Activated CD4-positive, CD25-positive, alpha-beta regulatory T cell (primary cell): ENCODE measurements at places on chromosomes 6 and 20.

DNA sequence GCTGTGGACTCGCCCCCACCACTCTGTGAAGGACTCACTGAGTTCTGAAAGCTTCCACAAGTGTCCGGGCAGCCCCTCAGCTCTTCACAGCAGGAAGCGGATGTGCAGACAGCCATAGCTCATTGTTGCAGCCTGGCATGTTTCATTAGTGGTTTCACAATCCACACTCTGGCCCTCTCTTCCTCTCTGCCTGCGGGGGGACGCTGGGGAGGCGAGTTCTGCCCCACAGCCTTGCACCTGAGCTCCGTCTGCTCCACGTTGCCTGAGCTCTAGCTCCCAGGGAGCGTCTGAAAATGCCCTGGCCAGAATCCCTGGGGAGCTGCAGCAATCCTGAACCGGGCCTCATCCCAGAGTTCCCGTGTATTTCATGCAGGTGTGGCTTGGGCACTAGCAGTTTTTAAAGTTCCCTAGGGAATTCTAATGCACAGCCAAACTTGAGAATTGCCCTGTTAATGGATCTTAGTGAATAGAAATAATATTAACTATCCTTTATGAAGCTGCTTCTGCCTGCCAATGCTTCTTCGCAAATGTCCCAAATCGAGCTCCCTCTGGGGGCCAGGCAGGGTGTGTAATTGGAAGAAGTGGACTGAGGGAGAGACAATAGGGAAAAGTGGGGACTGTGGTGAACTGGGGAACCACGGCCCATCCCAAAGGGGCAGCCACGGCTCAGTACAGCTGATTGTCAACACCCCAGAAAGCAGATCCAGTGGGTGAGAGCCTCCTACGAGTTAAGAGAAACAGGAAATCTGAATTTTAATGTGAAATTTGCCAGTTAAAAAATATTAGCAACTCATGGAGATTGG, 51.5 kb downstream of the CTCFL start:
- DNase-seq, result no peak

DNA sequence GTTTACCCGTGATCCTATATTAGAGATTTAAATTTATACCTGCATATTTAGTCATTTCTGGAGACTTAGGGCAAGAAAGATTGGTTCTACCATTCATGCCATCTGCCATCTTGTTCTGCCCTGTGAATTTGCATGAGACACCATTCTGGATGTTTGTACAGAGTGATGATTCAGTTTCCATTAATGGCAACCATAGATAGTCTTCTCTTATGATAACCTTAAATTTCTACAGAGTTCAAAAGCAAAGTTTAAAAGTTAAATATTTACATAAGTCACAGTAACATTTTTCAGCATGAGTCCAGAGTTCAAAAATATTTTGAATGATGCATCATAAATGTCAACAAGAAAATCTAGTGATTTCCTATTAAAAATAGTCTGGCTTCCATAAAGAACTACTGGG, 23.2 kb downstream of the PLCB1 start:
- no peak for DNase-seq

DNA sequence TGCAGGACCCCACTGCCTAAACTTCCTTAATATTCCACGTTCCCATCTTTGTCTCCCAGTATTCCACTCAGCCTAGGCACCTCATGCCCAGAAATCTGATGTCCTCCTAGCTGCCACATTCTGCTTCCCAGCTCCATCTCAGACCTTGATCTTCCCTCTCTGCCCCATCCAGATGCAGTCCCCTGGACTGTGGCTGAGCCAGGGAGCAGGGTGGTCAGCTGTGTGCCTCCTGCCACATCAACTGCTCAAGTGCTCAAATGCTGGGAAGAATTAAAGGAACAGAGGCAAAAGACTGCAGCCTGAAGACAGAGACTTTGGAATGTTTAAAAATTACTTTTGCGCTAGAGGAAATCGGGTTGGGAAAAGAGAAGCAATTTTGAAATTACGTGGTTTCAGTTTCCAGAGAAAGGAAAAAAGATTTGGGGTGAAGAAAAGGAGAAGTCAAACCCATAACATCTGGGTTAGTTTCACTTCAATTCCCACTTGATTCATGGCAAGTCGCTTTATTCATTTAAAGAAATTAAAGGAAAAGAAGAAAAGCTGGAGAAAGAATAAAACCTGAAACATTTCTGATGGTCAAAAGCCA, 704.8 kb downstream of the PTPRT start:
- no peak for DNase-seq

DNA sequence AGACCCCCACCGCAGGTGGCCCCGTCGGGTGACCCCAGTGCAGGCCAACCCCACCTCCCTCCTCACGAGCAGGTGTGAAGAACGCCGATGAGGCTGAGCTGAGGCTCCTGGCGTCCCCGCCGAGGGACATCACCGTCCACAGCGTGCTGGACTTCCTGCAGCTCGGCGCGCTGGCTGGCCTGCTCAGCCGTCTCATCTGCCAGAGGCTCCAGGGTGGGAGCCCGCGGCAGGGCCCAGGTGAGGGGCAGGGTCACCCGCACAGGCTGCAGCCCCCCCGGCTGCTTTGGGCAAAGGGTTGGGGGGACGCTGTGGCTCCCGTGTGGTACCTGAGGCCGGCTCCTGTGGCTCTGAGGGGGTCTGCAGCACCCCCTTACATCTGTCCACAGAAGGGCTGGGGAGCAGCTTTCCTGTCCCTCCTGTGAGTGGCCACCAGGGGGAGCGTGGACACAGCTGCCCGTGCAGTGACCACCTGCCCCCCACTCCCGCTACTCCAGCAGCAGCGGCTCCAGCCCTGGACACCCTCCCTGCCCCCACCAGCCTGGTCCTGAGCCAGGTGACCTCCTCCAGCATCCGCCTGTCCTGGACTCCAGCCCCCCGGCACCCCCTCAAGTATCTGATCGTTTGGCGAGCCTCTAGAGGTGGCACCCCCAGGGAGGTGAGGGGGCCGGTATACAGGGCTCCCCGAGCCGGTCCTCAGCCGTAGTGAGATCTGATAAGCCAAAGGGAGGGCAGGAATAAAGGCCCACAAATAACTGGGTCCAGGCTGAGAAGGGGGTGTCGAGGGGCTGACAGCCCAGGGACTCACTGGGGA, 16.5 kb downstream of the COL20A1 start:
- no peak for DNase-seq

- no peak for DNase-seq
Observed at GRCh38 chr20:23078351-23079015, 7.6 kb downstream of the CD93 start.

DNA sequence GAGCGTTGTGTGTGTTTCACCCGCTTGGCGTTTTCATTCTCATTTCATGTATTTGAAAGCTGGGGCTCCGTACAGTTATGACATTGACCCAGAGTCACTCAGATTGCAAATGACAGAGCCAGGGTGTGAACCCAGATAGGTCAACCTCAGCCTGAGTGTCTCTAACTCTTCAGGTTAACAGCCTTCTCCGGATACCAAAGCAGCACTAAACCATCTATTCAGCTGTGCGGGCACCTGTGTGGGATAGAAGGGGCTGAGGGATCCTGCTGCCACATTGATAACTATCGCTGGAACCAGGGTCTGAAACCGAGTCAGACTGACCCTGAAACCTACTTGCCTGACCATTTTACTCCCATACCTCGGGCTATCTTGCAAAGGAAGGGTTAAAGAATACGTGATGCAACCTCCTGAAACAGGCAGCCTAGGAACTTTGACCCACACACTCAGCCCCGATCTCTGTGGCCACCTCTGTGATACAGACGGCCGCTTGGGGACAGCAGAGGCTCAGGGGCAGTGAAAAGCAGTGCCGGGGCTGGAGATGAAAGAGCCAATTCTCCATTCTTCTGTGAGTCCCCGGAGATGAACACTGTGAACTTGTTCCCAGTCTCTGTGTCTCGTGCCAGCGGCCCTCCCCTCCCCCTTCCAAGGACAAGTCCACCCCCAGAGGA, 233.5 kb upstream of the QKI start:
- no peak for DNase-seq

DNA sequence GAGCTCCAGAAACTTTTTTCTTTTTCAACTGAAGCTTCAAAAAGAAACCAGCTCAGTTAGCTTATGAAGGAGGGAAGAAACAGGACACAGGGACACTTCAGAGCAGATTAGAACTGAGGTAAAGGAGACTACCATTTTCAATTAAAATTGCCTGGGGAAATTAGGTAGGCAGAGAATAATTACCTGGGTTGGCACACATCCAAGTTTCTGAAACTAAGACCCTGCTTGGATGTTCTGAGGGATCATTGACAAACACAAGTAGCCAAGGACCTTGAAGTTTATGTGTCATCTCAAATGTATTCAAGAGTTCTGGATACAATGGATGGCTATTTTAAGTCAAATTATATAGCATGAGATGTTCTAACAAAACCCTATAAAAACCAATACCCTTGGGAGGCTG, 137.6 kb downstream of the PLCB4 start:
- no peak for DNase-seq

- DNase-seq, result no peak
Observed at GRCh38 chr6:25956226-25956625, 6.4 kb upstream of the TRIM38 start.

- no peak for DNase-seq
Observed at GRCh38 chr20:48828734-48829460, 1.1 kb upstream of the PREX1 start.

GRCh38 chr6:131955876-131956275, 4.7 kb upstream of the CCN2 start:
- DNase-seq, result no peak

GRCh38 chr6:84707171-84707570, 57.2 kb downstream of the TBX18 start:
- no peak for DNase-seq

DNA sequence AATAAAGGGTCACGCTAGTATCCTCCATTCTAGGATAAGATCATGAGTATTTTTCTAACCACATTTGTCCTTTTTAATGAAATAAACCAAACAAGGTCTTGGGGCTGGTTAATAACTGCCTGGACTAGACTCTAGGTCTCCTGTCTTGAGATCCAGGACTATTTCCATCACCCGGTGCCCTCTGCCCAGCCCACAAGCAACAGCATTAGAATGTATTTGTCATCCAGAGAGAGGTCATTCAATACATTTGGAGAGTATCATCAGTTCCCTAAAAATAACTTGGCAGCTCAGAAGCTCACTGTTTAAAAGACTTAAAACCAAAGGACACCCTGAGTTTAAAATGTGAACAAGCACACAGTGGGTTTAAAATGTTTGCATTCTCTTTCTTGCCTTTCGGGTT, 4.4 kb upstream of the RBM24 start:
- DNase-seq, result no peak

DNA sequence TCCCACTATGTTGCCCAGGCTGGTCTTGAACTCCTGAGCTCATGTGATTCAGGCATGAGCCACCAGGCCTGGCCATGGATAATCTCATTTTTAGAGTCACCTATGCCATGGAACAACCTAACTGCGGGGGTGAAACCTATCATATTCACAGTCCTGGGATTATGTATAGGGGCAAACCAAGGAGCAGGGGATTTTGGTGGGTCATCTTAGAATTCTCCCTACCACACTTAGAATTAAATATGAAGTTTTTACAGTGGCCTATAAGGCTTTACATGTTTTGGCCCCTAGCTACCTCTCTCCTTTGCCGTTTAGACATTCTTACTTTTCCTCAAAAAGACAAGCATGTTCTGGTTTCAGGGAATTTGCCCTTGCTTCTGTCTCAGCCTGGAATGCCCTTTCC, 20.6 kb upstream of the VEGFA start:
- no peak for DNase-seq
